ENCODE measurements at places on chromosomes 3 and 15.

DNA sequence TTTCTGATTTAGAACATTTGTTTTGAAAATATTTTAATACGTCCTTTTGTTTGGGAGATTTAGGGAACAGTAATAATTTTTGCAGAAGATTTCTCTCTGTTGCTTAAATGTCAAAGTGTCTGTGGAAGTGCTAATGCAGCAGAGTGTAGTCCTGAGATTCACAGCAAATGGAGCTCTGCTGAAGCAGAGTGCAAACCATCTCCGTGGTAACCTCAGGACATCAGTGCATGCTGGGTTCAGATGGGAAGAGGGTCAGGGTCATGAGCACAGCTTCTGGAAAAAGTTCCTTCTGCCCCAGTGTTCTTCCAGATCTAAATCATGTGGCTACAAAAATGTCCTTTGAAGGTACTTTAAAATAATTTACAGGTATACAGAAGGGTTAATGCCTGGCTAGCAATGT is 39.9 kb upstream of the SLC9A9 start:
- DNase-seq, result no peak

DNA sequence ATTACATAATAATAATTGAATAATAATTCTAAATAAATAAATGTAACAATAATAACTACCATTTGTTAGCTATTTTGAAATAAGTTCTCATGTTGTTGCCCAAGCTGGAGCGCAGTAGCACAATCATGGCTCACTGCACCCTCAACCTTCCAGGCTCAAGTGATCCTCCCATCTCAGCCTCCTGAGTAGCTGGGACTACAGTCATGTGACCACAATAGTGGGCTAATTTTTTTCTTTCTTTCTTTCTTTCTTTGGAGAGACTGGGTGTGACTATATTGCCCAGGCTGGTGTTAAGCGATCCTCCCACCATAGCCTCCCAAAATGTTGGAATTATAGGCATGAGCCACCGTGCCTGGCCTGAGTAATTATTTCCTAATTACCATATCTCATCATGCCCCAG is 30.9 kb upstream of the KCNMB3 start:
- DNase-seq, result no peak

GRCh38 chr15:22259881-22260421 is 179.6 kb downstream of the OR4M2 start:
- no peak for DNase-seq

DNA sequence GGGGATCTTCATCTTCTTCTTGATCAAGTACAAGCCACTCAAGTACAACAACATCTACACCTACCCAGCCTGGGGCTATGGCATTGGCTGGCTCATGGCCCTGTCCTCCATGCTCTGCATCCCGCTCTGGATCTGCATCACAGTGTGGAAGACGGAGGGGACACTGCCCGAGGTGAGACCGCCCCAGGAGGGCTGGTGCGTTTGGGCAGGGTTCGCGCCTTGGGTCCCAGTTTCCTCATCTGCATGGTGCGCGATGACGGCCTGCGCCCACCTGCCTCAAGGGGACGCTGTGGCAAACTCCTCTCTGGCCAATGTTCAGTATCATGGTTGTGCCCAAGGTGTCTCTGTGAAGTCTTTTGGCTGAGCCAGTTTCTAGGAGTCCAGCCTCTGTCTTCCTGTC is 57.5 kb upstream of the SLC6A1 start:
- DNase-seq, result no peak
